OCI-LY7 (cell line): ENCODE measurements at places on chromosomes 3 and 15.

- DNase-seq, result no peak
Measured at GRCh38 chr3:150371741-150372254, 36.3 kb upstream of the TSC22D2 start.

DNA sequence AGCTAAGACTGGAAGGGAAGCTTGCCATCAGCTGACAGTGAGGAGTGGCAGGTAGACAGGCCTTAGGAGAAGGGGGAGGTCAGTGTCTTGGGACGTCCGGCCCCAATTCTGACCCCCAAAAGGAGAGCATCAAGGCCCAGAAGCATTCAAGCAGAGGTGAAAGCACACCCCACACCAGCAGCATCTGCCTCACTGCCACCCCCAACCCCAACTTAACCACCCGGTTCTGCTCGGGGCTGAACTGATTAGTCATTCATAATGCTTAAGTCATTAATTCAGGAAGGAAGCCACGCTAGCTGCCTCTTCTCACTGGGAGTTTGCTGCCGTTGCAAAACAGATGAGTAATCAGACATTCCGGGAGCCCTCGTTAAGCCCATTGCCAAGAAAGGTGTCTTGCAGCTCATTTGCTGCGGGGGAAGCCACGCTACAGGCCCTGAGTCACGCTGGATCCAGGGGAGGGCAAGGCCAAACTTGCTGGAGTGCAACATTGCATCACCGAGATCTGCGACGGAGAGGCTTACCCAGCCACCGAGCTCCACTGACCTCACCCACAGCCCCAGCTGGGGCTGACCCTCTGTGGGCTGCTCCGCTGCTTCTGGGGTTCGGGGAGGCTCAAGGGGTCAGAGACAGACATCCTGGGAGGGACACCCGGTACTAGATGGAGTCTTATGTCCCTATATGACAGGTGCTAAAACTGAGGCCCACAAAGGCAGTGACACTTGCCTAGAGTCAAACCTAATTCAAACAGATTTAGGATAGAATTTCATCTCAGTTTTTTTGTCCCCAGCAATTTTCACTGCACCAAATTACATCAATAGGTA, 46.4 kb upstream of the HES1 start:
- DNase-seq, result no peak

DNA sequence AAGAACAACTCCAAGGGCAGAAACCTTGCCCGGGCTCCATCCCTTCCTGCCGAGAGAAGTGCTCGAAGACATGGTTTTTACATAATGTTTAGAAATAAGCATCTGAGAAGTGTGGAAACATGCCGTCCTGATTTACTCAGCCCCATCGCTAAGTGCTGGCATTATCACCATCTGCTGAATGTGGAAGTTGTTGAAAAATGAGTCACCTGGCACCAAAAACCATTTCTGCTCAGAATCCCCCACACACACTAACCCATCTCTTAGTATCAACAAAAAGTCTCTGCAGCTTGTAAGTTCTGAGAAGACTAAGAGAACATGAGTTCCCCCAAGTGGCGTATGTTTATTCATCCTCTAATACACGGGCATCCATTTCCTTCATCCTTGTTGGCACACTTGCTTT, 51.0 kb upstream of the ARL8B start:
- no peak for DNase-seq

DNA sequence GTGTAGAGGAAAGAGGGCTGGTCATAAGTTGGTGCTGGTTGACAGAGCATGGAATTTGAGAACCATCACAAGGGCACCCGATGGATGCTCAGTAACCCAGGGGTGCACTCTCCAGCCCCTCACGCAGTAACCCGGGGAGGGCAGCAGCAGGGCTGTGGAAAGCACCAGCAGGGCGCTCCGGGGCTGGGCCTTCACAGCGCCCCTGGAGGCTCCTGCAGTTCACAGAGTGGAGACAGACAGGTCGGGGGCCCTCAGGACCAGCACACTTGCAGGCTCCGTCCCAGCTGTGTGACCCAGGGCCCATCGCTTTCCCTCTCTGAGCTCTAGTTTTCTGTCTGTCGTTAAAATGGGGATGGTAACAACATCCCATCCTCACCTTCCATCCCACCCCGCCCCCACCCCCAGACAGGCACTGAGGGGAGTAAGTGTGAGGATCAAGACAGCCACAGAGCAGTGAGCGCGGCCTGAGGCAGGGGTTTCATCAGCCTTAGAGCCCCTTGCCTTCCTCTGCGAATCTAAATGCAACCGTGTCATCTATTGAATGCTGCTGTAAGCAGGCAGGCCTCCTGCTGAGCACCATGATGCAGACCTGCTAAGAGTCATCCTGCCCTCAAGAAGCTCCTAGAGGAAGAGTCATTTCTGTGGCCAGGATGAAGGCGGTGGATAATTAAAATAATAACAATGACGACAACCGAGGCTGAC, 90.2 kb upstream of the LINGO1 start:
- DNase-seq, result no peak

GRCh38 chr3:47752716-47753115, 29.0 kb downstream of the SMARCC1 start:
- no peak for DNase-seq

GRCh38 chr3:71031914-71032521, 551.5 kb downstream of the FOXP1 start:
- peak; percentile 86 for DNase-seq

GRCh38 chr3:33768578-33769330, 29.7 kb upstream of the PDCD6IP start:
- no peak for DNase-seq

GRCh38 chr3:126715432-126715831, 11.4 kb downstream of the CHCHD6 start:
- DNase-seq, result no peak

DNA sequence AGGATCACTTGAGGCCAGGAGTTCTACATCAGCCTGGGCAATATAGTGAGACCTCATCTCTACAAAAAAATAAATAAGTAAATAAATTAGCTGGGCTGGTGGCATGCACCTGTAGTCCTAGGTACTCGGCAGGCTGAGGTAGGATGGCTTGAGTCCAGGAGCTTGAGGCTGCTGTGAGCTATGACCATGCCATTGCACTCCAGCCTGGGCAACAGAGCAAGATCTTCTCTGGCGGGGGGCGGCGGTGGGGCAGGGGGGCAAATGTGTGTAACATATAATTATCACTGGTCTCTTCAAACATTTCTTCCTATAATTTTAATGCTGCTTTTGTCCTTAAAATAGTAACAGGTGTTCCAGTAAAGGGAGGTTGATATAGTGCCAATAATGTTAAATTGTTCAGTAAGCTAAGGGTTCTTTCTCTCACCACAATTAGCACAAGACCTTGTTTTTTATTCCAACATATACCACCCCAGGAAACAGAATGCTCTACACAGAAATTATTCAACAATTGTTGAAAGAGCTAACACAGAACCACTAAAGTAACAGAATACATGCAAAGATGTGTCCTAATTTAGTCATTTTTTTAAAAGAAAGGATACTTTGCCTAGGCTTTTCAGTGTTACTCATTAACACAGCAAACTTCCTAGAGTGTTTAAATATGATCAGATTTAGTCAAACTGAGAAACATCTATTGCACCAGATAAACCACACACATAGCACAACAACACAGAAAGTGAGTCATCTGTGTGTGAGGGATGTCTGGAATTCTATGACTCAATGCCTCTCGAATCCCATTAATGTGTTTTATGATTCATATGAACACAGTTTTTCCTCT, 29.1 kb downstream of the ANKRD28 start:
- no peak for DNase-seq

DNA sequence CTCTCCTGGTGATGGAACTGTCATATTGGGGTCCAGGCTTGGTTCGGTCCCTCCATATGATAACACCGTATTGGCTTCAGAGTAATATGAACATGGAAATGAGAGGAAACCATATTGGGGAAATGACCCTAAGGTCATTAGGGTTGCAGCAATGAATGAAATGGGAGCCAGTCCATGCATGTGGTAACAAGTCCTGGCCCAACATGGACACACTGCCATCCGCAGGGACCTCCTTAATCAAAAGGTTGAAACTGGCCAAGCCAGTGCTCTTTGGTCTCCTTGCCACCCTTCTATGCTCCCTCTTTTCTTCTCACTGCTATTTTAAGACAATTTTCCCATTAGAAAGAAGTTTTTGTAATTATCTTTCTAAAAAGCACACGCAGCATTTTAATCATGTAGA, 8.3 kb downstream of the SHC4 start:
- DNase-seq, result no peak

- DNase-seq, result no peak
Measured at GRCh38 chr3:194212845-194213331, 76.9 kb downstream of the HES1 start.

GRCh38 chr3:179067839-179068238, 3.8 kb downstream of the ZMAT3 start:
- DNase-seq, result no peak

- DNase-seq, result no peak
Measured at GRCh38 chr15:95295896-95296625, 1034.4 kb upstream of the NR2F2 start.

DNA sequence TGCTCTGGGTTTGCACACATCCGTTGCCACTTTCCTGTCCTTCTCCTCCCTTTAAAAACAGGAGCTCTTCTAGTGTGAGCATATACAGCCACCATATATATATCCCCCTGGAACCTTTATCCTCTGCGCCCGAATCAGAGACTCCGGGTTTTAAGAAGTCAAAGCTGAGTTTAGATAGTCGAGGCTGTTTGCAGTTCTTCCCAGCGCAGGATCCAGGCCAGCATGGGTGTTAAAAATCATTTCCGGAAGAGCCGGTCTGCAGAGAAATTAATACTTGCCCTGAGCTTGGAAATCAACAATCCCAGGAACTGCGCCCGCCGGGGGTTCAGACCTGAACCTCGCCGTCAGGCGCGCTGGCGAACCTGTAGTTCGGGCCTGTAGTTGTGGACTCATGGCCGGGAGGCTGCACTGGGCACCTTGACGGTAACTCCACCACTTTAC, 2.3 kb downstream of the SHOX2 start:
- DNase-seq, result no peak
